ENCODE measurements at places on chromosomes 5 and 9. TPM values are rescaled to one million over a fixed set of nuclear protein-coding genes. Genes with fewer than 3 reads are reported as not detected.

The GFI1B gene
- not detected for total RNA-seq

The OR1L6 gene
- not detected for total RNA-seq

The PCA3 gene
- not detected for total RNA-seq

The ZBTB34 gene
- total RNA-seq, result 8.2 TPM

The RUSC2 gene
- 10.1 TPM for total RNA-seq

The IL9 gene
- total RNA-seq, result not detected

The PDZD2 gene
- total RNA-seq, result not detected

DNA sequence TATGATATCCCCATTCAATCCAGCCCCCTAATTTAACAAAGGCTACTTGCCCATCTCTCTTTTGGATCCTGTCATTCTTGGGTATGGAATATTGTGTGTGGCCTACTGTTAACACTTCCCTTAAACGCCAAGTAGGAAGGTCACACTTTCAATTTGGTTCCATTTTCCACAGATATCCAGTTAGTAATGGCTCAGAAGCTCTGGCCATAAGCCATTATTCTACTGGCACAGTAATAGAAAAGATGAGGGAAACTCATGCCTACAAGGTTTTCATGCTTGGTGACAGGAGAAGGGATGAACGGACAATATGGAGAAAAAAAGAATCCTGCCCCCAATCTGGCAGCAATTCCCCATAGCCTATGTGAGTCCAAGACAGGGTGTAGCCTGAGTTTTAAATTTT lies 227.6 kb downstream of the CRB2 start:
- DNase-seq, result no peak

DNA sequence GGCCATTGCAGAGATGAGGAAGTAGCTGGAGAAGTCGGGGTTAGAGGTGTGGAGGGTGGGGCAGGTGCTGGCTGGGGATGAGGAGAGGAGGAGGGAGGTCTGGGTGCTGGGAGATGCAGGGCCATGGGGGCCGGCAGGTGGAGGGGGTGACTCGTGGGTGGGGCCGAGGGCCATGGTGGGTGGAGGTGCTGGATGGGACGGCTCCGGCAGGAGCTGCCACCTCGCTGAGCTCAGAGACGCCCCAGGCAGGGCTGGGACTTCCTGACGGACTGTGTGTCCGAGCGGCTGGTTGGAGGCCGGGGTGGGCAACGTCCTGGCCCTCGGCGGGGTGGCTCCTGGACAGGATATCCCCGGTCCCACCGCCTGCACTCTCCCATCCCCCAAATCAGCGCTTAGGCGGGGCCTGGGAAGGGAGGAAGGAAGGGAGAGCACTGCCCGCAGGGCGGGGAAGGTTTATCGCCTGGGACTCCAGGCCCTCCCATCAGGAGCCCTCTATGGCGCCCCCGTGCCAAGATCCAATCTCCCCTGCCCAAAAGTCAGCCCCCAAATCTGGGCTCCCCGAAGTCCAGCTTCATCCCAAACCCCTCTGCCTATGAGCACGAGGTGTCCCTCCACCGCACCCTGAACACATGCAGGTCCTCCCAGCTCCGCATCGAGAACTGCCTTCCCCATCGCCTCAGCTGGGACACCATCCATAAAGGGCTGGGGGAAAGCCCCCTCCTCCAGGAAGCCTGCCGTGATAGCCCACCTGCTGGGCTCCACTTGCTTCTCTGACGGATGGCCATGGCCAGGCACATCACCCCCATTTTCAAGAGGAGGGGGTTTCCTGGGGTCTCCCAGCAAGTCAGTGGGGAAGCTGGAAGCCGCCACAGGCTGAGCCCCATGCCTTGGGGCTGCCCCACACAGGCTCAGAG lies 58.3 kb upstream of the NOTCH1 start:
- DNase-seq, result no peak

GRCh38 chr5:90845723-90846554 lies 287.3 kb downstream of the ADGRV1 start:
- no peak for DNase-seq

DNA sequence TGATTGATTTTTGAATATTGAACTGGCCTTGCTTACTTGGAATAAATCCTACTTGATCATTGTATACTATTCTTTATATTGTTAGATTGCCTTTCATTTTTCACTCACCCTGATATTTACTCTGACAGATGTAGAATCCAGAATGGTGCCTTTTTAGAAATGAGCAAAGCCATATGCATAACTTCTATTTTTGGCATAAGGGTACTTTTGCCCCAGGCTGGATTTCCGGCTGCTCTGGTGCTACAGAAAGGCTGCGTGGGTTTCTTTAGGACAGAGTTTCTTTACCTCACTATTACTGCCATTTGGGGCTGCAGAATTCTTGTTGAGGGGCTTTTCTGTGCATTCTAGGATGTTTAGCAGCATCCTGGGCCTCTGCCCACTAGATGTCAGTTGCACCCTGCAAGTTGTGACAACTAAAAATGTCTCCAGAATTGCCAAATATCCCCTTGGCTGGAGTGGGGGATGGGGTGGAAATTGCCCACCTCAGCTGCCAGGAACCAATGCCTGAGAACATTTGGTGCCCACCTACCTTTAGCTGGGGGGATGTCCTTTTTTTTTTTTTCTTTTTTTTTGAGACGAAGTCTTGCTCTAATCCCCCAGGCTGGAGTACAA lies 50.1 kb downstream of the SLC36A1 start:
- no peak for DNase-seq

DNA sequence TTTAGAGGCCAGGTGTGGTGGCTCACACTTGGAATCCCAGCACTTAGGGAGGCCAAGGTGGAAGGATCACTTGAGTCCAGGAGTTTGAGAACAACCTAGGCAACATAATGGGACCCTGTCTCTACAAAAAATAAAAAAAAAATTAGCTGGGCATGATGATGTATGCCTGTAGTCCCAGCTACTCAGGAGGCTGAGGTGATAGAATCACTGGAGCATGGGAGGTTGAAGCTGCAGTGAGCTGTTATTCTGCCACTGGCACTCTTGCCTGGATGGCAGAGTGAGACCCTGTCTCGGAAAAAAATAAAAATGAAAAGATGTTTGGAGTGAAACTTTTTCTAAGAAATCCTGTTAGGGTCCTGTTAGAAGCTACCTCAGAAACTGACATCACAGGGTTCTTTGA lies 24.2 kb downstream of the OCLN start:
- no peak for DNase-seq

DNA sequence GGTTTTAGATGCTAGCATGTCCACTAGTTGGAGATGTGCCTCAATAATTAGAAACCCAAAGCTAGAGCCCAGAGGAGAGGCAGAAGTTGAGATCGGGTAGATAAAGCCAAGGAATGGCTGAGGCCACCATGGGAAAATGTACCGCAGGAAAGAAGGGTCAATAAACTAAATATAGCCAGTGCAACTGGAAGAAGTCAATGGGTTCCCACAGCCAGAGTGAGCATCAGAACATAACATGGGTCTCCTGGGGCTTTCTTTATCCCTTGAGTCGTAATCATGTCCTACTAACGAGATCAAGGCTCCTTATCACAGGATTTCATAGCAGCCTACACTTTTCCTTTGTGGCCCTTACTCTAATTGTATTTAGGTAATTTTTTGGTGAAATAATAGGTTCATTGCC lies 61.7 kb downstream of the FRMD3 start:
- DNase-seq, result no peak

- DNase-seq, result no peak
These were observed 577.6 kb downstream of the CSNK1G3 start for GRCh38 chr5:124089578-124089977.

DNA sequence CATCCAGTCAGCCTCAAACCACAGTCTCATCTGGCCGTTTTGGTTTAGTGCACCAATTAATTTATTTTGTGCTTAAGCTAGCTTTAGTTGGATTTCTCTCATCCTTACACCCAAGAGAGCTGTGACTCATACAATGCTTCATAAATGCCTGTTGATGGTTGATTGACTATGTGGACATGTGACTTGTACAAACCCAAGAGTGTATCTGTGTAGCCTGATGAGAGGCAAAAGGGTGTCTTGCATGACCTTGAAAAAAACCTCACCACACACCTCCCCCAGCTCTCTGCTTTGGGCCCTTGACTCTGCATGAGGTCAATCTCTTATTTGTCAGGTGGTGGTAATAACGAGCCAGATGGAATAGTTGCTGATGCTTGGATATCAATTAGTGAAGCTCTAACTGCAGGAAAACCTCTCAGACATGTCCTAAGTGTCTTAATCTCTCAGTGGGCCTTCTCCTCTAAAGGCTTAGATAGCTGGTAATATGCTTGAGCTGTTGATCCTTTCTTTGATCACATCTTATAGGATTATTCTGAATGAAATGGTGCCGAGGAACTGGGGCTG lies 10.6 kb upstream of the GLRA1 start:
- DNase-seq, result no peak

- DNase-seq, result peak; percentile 79
These were observed 214.3 kb downstream of the C9orf50 start for GRCh38 chr9:129406278-129407225.

DNA sequence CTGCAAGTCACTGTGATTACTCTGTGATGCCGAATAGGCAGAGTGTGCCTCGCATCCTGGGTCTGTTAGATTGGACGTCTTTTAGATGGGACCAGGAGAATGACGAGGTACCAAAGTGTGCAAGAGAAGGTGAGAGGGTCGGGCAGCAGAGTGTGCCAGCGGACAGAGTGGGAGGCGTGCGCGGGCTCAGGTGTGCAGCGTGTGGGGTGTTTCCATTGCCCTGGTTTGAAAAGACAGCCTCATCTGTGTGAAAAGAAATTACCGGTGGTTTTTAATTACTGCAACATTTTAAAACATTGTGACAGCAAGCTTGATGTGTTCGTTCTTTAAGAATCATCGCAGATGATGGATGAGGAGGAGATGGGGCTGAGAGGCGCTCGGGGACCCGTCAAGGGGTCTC lies 4.2 kb upstream of the FAM163B start:
- no peak for DNase-seq

All from PC-9 (cell line).